A549 treated with Hydrocortisone at 1 μM for 4 hours (cell line): ENCODE measurements at places on chromosomes 1 and 21. TPM values are rescaled to one million over a fixed set of nuclear protein-coding genes. Genes with fewer than 3 reads are reported as not detected.

Gene FCGR2B
- total RNA-seq, result not detected in 5 replicates

Gene CACNA1S
- 0.02 TPM in 1 of 5 replicates, not detected in the others for total RNA-seq

Gene CD101
- total RNA-seq, result 0.09 to 0.39 TPM (median 0.16 TPM) in 5 replicates

Gene TMEM269
- 0.03 to 0.15 TPM (median 0.09 TPM) in 5 replicates for total RNA-seq
